ENCODE measurements at places on chromosomes 7 and 10. TPM values are rescaled to one million over a fixed set of nuclear protein-coding genes. Genes with fewer than 3 reads are reported as not detected.

- no peak overlapping the region for H3K4me3 ChIP-seq
- H3K4me1 ChIP-seq = peaks cover 18% of the 10 kb centered on the region
- H3K36me3 ChIP-seq = no peaks in the 10 kb centered on the region
- no peak overlapping the region for H3K27ac ChIP-seq
- DNase-seq = no peak
Measured at GRCh38 chr7:83161186-83161585, 1.5 kb downstream of the PCLO start.

DNA sequence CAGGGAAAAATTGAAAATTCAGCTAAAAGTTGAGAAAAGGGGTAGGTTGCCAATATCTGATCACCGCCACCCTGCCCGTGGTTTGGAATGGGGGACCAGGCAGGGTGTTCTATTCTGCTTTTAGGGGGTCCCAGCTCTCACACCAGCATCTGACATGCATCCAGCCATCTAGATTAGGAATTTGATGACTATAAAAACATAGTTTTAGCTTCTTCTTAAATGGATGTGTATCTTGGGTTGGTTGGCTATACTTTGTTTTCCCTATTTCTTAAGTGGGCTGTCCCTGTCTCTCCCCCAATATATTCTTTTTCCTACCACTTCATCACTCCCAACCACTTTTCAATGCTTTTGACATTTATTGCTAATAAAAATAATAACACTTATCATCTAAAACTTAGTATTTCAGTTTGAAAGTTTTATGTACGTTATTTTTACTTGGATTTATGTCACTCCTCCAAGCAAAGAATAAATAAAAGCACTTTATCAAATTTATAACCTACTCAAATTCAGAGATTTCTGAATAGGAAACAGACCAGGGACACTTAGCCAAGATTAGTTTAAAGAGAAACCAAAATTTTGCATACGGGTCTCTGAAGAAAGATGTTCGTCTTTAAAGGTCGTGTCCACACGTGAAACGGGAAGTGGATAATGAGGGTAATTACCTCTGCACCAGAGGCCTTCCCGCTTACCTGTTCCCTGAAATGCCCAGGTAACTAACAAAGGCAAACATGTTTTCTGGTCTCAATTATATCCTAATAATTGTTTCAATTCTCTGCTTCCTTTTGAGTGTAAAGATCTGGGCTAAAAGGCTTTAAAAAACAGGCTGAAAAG lies 233.2 kb upstream of the AUTS2 start:
- no peaks in the 10 kb centered on the region for H3K27me3 ChIP-seq
- no peak overlapping the region for H3K27ac ChIP-seq
- peaks cover 7% of the 10 kb centered on the region for H3K4me1 ChIP-seq
- H3K4me3 ChIP-seq = peak overlapping the region; percentile 8
- DNase-seq = no peak

GRCh38 chr10:27207350-27207749 lies 33.2 kb downstream of the ACBD5 start:
- H3K36me3 ChIP-seq = peaks cover 83% of the 10 kb centered on the region
- no peak overlapping the region for H3K4me3 ChIP-seq
- H3K4me1 ChIP-seq = no peaks in the 10 kb centered on the region
- no peak for DNase-seq
- no peaks in the 10 kb centered on the region for H3K27me3 ChIP-seq

GRCh38 chr7:113289140-113289740 lies 170.9 kb upstream of the SMIM30 start:
- H3K27ac ChIP-seq = no peak overlapping the region
- H3K27me3 ChIP-seq = no peaks in the 10 kb centered on the region
- H3K36me3 ChIP-seq = no peaks in the 10 kb centered on the region

DNA sequence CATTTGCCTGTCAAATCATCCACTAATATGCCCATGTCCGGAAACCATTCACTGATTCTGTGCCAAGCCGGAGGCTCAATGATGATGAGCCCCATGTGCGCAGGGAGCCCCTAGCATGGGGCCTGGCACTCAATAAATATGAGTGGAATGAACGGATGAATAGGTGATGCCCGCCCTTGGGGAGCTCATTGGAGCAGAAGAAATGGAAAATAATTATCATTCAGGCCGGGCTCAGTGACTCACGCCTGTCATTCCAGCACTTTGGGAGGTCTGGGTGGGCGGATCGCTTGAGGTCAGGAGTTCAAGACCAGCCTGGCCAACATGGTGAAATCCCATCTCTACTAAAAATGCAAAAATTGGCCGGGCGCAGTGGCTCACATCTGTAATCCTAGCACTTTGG lies 11.0 kb downstream of the RHBDD2 start:
- H3K27ac ChIP-seq = no peak overlapping the region
- peaks cover 28% of the 10 kb centered on the region for H3K4me1 ChIP-seq
- no peaks in the 10 kb centered on the region for H3K27me3 ChIP-seq
- no peaks in the 10 kb centered on the region for H3K36me3 ChIP-seq

DNA sequence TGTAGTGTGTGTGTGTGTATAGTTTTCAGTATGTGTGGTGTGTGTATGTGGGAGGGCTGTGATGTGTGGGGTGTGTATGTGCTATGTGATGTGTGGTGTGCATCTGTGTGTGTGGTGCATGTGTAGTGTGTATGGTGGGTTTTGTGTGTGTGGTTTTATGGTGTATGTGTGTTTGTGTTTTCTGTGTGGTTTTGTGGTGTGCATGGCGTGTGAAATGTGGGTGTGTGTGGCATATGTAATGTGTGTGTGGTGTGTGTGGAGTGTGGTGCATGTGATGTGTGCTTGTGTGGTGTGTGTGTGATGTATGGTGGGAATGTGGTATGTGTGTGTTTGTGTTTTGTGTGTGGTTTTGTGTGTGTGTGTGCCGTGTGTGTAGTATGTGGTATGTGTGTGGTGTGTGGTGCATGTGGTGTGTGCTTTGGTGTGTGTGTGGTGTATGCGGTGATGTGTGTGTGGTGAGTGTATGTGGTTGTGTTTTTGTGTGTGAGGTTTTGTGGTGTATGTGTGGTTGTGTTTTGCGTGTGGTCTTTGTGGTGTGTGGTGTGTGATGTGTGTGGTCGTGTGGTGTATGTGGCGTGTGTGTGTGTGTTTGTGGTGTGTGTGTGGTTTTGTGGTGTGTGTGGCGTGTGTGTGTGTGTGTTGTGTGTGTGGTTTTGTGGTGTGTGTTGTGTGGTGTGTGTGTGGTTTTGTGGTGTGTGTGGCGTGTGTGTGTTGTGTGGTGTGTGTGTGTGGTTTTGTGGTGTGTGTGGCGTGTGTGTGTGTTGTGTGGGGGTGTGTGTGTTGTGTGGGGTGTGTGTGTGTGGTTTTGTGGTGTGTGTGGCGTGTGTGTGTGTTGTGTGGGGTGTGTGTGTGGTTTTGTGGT lies 18.0 kb upstream of the PPP2R2D start:
- no peaks in the 10 kb centered on the region for H3K27me3 ChIP-seq
- no peaks in the 10 kb centered on the region for H3K36me3 ChIP-seq

- H3K27ac ChIP-seq = no peak overlapping the region
- DNase-seq = no peak
- no peaks in the 10 kb centered on the region for H3K27me3 ChIP-seq
- no peaks in the 10 kb centered on the region for H3K36me3 ChIP-seq
Measured at GRCh38 chr10:45555795-45556194, 116.8 kb downstream of the ZFAND4 start.

DNA sequence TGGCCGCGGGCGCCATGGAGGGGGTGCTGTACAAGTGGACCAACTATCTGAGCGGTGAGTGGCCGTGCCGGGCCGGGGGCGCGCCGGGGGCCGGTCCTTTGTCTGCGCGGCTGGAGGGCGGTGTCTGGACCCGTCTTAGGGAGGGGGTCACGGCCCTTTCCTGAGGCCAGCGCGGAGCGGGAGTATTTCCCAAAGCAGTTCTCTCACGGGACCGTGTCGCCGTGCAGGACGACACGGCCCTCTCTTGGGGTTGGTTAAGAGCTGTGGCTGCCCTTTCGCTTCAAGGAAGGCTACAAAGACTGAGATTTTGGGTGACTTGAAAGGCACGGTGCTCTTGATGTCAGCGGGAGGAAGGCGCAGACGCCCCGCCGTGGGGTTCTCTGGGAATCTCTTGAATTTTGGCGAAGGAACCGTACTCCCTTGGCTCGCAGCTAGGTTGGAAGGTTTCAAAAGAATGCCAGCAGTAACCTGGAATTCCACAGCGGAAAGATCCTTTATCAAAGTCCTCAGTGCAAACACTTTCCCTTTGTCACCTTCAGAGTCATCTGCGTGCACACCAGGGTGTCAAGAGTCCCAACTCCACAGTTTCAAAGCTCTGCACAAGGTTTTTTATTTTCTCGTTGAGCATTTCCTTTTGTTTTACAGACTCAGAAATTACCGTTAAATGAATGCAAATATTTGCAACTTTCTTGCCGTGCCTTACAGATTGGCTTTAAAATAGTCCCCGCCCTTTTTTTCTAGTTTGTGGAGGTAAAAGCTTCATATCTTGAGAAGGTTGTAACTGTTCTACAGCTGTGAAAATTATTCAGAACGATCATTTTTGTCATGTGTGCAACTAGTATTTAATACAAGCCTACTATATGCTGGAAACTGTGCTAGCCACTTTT lies 780 bp downstream of the PLEKHA8 start:
- no peak for DNase-seq
- no peaks in the 10 kb centered on the region for H3K36me3 ChIP-seq
- H3K4me3 ChIP-seq = peak overlapping the region; percentile 86
- H3K27me3 ChIP-seq = no peaks in the 10 kb centered on the region
- H3K27ac ChIP-seq = peak overlapping the region; percentile 94
- H3K4me1 ChIP-seq = peaks cover 64% of the 10 kb centered on the region

DNA sequence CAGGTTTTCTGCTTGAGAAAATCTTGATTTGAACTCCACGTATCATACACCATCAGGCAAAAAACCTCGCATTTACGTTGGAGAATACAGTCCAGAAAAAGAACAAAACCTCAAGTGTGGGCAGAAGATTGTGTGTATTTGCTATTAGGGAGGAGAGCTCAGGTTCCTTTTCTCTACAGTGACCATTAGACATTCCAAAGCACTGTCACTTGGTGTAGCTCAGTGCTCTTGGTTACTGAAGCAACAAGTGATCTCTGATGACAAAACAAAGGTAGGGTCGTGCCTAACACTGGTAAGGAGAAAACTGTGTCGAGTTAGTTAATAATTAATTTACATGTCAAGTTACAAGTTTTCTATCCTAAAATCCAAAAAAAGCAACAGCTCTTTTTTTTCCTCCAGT lies 72.6 kb downstream of the C1GALT1 start:
- DNase-seq = no peak
- H3K36me3 ChIP-seq = no peaks in the 10 kb centered on the region
- no peaks in the 10 kb centered on the region for H3K27me3 ChIP-seq
- H3K4me3 ChIP-seq = no peak overlapping the region

- no peaks in the 10 kb centered on the region for H3K27me3 ChIP-seq
- no peaks in the 10 kb centered on the region for H3K4me1 ChIP-seq
- no peak overlapping the region for H3K27ac ChIP-seq
Measured at GRCh38 chr7:106021151-106022067, 58.3 kb downstream of the CDHR3 start.

GRCh38 chr10:112959207-112959838 lies 9.3 kb downstream of the TCF7L2 start:
- peaks cover 65% of the 10 kb centered on the region for H3K4me1 ChIP-seq
- no peak for DNase-seq
- H3K4me3 ChIP-seq = no peak overlapping the region
- no peaks in the 10 kb centered on the region for H3K36me3 ChIP-seq
- no peak overlapping the region for H3K27ac ChIP-seq
- no peaks in the 10 kb centered on the region for H3K27me3 ChIP-seq

- no peak overlapping the region for H3K4me3 ChIP-seq
- no peaks in the 10 kb centered on the region for H3K27me3 ChIP-seq
- peaks cover 9% of the 10 kb centered on the region for H3K4me1 ChIP-seq
- H3K27ac ChIP-seq = no peak overlapping the region
- no peaks in the 10 kb centered on the region for H3K36me3 ChIP-seq
Measured at GRCh38 chr7:41912851-41913567, 210.1 kb upstream of the INHBA start.

DNA sequence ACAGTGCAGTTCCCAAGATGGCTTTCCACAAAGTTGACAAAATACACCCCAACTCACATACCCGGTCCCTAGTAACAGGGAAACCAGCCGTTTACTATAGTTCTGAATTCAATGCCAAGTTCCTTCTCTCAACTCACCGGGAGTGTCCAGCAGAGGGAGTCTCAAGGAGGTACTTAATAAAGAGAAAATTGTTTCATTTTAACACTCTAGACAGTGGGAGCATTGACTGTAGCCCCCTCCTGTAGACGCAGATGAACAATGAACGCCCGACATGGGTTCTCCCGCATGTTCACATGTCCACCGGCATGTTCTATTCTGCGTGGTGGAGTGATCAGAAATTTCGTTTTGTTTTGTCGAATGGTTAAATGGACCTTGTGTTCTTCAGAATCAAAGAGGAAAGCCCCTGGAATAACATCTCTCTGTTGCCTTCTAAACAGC lies 1.9 kb downstream of the HIPK2 start:
- peak overlapping the region; percentile 63 for H3K4me3 ChIP-seq
- peak overlapping the region; percentile 95 for H3K27ac ChIP-seq
- peaks cover 38% of the 10 kb centered on the region for H3K4me1 ChIP-seq
- H3K27me3 ChIP-seq = no peaks in the 10 kb centered on the region
- H3K36me3 ChIP-seq = no peaks in the 10 kb centered on the region
- DNase-seq = no peak

DNA sequence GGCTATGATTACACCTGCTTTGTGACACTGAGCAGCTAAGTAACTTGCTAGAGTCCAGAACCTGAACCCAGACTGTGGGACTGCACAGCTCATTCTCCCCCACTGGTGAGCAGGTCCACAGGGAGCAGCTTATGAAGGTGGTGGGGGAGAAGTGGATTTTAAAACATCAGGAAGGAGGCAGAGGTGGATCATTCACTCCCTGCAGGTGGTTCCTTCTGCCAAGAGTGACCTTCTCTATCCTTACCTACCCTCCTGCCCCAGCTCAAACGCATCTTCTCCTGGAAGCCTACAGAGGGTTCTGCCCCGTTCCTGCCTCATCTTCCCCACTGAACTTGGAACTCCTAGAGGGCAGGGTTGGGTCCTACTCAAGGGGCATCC lies 539 bp upstream of the FAM241B start:
- no peak overlapping the region for H3K4me3 ChIP-seq
- no peaks in the 10 kb centered on the region for H3K27me3 ChIP-seq
- H3K36me3 ChIP-seq = no peaks in the 10 kb centered on the region
- H3K4me1 ChIP-seq = peaks cover 15% of the 10 kb centered on the region
- no peak for DNase-seq
- H3K27ac ChIP-seq = no peak overlapping the region

GRCh38 chr10:21317902-21318301 lies 207.6 kb downstream of the SKIDA1 start:
- no peaks in the 10 kb centered on the region for H3K36me3 ChIP-seq
- peaks cover 23% of the 10 kb centered on the region for H3K4me1 ChIP-seq
- H3K27ac ChIP-seq = no peak overlapping the region
- no peak overlapping the region for H3K4me3 ChIP-seq
- no peak for DNase-seq

- no peak overlapping the region for H3K27ac ChIP-seq
- no peaks in the 10 kb centered on the region for H3K27me3 ChIP-seq
- H3K4me3 ChIP-seq = no peak overlapping the region
- H3K36me3 ChIP-seq = no peaks in the 10 kb centered on the region
- DNase-seq = no peak
Measured at GRCh38 chr10:23892296-23892695, 316.6 kb upstream of the KIAA1217 start.

OR13A1 gene
- total RNA-seq = not detected

TACC2 gene
- 76.4 TPM for total RNA-seq

ACSM6 gene
- total RNA-seq = not detected

MKX gene
- 2.2 TPM for total RNA-seq

FAM237B gene
- total RNA-seq = not detected
